ENCODE measurements at places on chromosomes 3 and 15. TPM values are rescaled to one million over a fixed set of nuclear protein-coding genes. Genes with fewer than 3 reads are reported as not detected.

CLRN1 gene
- not detected for polyA plus RNA-seq

VGLL3 gene
- 0.30 TPM for polyA plus RNA-seq

CCR9 gene
- 0.43 TPM for polyA plus RNA-seq

HTR3E gene
- not detected for polyA plus RNA-seq

TGM5 gene
- not detected for polyA plus RNA-seq

GPR156 gene
- 0.17 TPM for polyA plus RNA-seq

CPNE9 gene
- polyA plus RNA-seq, result 0.19 TPM

SKOR1 gene
- 0.22 TPM for polyA plus RNA-seq

GPR27 gene
- polyA plus RNA-seq, result 5.5 TPM

SLC27A2 gene
- polyA plus RNA-seq, result 31.2 TPM

- no peak for DNase-seq
These were observed 46.7 kb downstream of the FILIP1L start for GRCh38 chr3:100067589-100067988.

DNA sequence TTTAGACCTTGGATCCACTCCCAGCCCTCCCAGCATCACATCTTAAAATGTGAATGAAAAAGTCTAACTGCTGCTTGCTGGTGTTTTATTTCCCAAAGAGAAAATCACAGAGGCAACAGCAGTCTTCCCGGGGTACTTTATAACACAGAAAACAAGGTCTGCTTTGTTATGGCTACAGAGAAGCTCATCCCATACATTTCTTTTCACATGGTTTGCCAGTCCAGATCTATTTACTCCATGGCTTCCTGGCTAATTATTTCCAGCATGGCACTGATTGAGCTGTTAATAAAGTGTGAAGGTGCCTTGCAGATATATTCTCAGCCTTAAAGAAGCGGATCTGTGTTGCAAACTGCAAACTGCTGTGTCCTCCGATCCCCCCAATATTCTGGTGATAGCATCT is 466.1 kb upstream of the CFAP20DC start:
- peak; percentile 51 for DNase-seq

DNA sequence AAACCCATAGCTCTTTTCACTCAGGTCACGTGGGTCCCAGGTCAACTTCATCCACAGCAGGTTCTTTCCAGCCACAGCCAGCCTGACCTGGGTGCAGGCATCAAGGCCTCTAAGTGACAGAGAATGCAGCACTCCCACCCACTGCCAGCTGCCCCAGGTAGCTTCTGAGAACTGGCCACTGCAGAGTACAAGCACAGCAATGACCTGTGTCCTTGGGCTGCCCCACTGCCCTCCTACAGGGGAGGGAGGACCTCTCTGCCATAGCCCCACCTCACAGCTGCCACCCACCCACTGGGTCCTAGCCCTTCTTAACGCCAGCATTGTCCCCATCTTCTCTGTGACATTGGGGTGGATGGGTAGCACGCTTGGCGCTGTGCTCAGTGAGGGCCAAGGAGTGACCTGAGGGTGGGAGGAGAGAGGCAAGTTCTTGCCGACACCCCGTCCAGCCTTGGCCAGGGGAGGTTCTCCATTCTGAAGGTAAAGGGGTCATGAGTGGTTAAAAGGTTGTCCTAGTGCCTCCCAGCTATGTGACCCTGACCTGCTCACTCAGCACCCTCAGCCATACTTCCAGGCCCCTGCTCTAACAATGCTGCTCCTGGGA is 12.4 kb downstream of the CISH start:
- DNase-seq, result peak; percentile 21

- DNase-seq, result no peak
These were observed 28.3 kb downstream of the AQR start for GRCh38 chr15:34941185-34941698.

DNA sequence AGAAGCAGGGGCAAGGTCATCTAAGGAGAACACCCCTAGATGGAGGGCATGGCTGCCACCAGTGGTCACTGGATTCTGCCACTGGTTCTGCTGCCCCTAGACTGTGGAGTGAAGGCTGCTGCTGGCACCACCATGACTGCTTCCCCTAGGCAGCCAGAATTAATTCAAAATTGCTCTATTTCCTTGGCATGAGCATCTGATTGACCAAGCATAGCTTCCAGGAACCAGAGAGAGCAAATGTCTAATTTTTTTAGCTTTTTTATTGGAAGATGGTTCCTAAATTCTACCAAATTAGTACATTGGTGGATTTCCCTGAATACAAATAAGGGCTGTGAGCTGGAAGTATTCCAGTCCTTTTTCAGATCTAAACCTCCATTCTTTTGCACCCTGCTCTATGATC is 270.2 kb upstream of the GBE1 start:
- DNase-seq, result no peak

GRCh38 chr3:127669541-127670228 is 3.1 kb upstream of the ABTB1 start:
- no peak for DNase-seq

- no peak for DNase-seq
These were observed 177.3 kb upstream of the GOLIM4 start for GRCh38 chr3:168273036-168273435.

DNA sequence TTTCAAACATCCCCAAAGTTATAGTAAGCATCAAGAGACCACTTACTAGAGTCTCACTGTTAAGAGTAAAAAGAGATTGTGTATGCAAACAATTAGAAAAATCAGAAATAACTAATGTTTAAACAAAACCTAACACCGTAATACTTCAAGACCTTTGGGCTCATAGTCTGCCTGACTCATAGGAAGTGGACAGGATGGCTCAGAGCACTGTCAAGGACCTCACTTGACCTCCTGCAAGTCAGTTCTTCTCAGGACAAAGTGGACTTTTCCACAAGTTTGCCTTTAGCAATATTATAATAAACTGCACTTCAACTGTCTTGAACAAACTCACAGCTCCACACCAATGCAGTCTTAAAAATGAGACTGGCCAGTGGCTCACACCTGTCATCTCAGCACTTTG is 34.8 kb downstream of the IL12A start:
- no peak for DNase-seq

DNA sequence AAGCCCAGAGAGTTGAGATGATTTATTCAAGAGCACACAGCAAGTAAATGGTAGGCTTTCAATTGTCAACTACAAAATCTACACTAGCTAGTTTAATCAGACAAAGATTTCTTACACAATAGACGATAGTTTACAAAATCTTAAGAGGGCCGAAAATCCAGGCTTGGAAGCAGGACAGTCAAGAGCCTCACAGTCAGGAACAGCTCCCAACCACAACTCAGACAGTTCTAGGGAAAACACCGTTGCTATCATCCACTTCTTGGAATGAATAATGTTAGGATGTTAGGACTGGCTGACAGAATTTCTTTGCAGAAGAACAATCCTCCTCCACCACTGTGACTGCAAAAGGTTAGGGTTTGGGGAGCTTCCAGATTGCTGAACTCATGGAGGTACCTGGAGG is 290.8 kb upstream of the ZPLD1 start:
- no peak for DNase-seq

DNA sequence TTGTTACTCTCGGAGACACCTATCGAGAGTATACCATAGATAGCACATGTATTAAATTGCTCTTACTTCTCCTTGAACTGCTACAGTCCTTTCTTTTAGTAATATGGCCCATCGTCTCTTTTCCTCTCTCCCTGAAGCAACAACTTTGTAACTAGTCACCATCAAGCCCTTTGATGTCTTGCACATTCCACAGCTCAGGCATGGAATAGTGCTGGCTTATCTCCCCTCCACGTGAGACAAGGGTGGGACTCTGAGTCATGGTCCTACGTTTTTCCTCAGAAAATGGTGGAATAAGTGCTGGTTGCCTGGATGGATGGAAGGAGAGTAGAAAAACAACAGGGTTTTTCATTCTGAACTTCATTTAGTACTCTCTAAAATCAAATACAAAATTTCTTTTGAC is 163.3 kb upstream of the MBNL1 start:
- no peak for DNase-seq

- DNase-seq, result no peak
These were observed 8.5 kb downstream of the CRBN start for GRCh38 chr3:3170998-3171397.

GRCh38 chr3:4825436-4826236 is 153.6 kb upstream of the BHLHE40 start:
- no peak for DNase-seq

GRCh38 chr3:108897883-108898282 is 55.8 kb downstream of the GUCA1C start:
- no peak for DNase-seq

- DNase-seq, result no peak
These were observed 183.2 kb upstream of the IL12A start for GRCh38 chr3:159805411-159805772.

- DNase-seq, result no peak
These were observed 683.5 kb downstream of the TUSC7 start for GRCh38 chr3:117393119-117393518.

- DNase-seq, result no peak
These were observed 1362.1 kb downstream of the ROBO1 start for GRCh38 chr3:78405745-78406144.

- no peak for DNase-seq
These were observed 51.7 kb downstream of the CADPS start for GRCh38 chr3:62823461-62824050.

GRCh38 chr15:49044766-49045606 is 1.3 kb downstream of the SECISBP2L start:
- DNase-seq, result no peak

DNA sequence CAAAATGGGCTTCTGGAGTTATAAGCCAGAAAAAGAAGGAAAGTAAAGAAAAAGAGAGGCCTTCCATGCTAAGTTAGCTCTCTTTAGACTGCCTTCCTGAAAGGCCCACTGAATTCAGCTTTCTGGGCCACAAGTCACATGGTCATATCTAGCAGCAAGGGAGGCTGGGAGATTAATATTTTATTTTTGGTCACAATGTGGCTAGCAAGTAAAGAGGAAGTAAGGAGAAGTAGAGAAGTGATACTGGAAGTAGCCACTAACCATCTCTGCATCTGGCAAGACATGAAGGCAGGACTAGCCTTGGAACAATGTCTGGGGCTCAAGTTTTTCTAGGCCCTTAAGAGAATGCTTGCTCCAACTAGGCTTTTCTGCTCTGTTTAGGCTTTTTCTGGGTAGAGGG is 81.8 kb upstream of the UBE2E1 start:
- DNase-seq, result no peak

GRCh38 chr3:160041465-160041864 is 52.8 kb downstream of the IL12A start:
- no peak for DNase-seq

DNA sequence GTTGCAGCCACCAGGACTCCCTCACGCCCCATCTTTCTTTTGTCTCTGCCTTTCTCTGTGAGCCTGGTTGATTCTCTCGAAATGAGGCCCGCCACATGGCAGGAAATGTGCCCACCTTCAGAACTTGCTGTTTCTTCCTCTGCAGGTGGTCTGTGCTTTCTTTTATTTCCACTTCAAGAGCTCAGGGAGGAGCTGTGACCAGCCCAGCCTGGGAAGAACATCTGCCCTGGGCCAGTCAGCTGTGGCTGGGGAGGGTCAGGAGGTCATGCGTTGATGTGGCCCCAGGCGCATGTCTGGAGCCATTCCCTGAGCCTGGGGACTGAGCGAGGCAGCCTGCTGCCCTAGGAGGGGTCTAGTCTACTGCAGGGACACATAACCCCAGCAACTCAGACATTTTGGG is 8.0 kb downstream of the FBLN2 start:
- DNase-seq, result no peak

GRCh38 chr3:188205992-188206416 is 52.0 kb downstream of the LPP start:
- no peak for DNase-seq

DNA sequence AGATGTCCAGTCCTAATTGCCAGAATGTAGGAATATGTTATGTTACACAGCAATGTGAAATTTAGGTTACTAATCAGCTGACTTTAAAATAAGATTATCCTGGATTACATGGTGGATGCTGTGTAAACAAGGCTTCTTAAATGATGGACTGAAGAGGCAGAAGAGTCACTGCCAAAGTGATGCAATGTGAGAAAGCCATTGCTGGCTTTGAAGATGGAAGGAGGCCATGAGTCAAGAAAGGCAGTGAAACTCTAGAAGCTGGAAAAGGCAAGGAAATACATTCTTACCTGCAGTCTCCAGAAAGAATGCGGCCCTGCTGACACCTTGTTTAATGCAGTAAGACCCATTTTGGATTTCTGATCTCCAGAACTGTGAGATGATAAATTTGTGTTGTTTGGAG is 179.1 kb upstream of the ZPLD1 start:
- DNase-seq, result no peak

GRCh38 chr15:65525622-65526021 is 4.6 kb upstream of the HACD3 start:
- DNase-seq, result no peak

GRCh38 chr3:46734773-46735172 is 17.1 kb upstream of the PRSS50 start:
- DNase-seq, result no peak

DNA sequence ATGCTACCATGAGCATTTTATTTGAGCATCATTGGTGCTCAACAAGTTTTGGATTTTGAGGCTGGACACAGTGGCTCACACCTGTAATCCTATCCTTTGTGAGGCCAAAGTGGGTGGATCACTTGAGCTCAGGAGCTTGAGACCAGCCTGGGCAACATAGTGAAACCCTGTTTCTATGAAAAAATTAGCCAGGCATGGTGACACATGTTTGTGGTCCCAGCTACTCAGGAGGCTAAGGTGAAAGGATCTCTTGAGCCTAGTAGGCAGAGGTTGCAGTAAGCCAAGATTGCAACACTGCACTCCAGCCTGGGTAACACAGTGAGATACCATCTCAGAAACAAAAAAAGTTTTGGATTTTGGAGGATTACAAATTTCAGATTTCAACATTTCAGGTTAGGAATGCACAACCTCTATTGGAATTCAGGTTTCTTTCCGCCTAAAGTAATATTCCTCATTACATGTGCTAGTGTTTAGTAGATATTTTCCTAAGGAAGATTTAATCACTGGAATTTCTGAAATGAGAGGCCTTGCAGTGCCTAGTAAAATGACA is 27.6 kb downstream of the CNOT10 start:
- DNase-seq, result no peak

GRCh38 chr15:82810061-82810889 is 847 bp downstream of the WHAMM start:
- DNase-seq, result peak; percentile 48

DNA sequence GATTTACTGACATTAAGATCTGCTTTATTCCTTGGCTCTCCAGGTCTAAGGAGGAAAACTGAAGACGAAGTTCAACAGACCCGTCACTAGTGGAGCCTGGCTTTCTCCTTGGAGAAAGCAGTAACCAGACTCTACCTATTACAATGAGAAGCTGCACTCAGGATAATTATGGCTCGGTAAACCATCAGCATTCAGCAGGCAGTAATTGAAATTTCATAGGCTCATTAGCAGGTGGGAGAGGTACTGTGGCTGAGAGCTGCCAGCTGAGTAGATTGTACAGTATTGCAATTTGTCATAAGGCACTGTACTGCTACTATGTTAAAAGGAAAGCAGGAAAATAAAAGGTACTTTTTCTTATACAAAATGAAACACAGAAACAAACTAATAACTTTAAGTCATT is 51.2 kb downstream of the CHAC1 start:
- DNase-seq, result no peak

DNA sequence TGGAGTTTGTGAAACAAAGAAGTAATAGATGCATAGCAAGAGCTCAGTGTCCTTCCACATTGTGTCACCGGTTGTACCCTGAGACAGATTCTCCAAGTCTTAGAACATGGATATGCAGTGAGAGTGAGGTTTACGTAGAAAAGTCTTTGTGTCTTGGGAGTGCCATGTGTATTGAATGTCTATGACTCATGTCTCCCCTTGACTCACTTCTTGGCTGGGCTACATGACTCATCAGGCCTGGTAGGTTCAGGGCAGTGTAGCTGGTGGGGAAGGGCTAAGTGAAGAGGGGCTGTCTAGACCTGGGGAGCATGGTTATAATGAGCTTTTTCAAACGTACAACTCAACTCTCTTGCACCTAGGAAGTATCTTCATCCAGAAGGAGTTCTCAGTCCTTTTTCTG is 167.4 kb downstream of the GAP43 start:
- DNase-seq, result no peak

GRCh38 chr3:8953313-8953712 is 10.0 kb downstream of the RAD18 start:
- no peak for DNase-seq
